ENCODE measurements at places on chromosomes 12 and 14.

GRCh38 chr12:108237272-108237671 lies 101.8 kb downstream of the CMKLR1 start:
- DNase-seq: no peak

- DNase-seq: no peak
These were observed 146.4 kb upstream of the PRICKLE1 start for GRCh38 chr12:42735861-42736361.

DNA sequence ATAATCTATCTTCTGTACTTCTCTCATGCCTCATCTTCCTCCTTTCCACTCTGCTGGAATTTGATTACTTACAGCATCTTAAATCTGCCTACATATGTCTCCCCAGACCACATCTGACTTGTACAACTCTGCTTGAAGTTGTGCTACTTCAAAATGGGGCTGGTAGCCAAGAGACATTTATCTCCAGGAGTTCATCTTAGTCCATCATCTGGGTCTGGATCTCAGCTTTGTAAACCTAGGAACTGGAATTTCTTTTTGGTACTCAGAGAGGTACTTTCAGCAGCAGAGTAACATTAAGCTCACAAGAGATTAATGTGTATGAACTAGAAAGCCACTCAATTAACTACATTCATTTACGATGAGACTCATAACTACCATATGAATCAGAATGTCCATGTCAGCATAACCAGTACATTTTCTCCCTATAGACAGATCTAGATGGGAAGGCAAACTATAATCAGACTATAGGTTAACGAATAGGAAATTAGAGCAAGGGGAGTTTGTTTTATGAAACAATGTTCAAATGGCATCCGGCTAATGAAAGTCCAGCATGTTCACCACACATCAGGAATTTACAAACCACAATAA lies 178.8 kb downstream of the CEP128 start:
- no peak for DNase-seq

GRCh38 chr12:130953771-130954543 lies at the start of gene ADGRD1:
Gene ADGRD1, plus strand, starts transcription at chr12:130953907. Its CDS starts 559 bp downstream, at chr12:130954466.
- no peak for DNase-seq

DNA sequence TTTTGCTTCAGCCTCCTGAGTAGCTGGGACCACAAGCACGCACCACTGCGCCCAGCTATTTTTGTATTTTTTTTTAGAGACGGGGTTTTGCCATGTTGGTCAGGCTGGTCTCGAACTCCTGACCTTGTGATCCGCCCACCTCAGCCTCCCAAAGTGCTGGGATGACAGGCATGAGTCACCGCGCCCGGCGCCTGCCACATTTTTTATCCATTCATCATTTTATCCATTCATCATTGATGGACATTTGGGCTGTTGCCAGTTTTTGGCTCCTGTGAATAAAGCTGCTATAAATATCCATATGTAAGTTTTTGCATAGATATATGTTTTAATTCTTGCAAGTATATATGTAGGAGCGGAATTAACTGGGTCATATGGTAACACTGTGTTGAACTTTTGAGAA lies 79.5 kb downstream of the DAAM1 start:
- no peak for DNase-seq

- no peak for DNase-seq
These were observed 7.7 kb downstream of the RAPGEF3 start for GRCh38 chr12:47750916-47751470.

- DNase-seq: no peak
These were observed 51.4 kb downstream of the TMEM132C start for GRCh38 chr12:128318341-128318740.

DNA sequence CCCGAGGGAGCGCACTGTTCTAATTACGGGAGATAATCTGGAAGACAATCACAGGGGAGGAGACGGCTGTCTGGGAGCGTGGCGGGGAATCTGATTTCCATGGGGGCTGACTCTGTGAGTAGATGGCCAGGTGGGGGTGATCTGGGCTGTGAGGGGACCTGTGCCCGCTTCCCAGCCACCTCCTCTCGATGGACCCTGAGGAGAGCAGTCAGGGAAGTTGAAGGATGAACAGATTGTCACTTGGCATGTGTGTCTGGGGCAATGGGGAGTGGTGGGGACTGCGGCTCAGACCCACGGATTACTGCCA lies 22.6 kb downstream of the GALNT9 start:
- DNase-seq: no peak

GRCh38 chr12:3168223-3169221 lies 91.3 kb downstream of the TSPAN9 start:
- peak; percentile 32 for DNase-seq

- DNase-seq: no peak
These were observed 33.9 kb upstream of the VASH1 start for GRCh38 chr14:76727384-76727783.

- DNase-seq: peak; percentile 53
These were observed 62.6 kb downstream of the SEL1L start for GRCh38 chr14:81471062-81471461.

DNA sequence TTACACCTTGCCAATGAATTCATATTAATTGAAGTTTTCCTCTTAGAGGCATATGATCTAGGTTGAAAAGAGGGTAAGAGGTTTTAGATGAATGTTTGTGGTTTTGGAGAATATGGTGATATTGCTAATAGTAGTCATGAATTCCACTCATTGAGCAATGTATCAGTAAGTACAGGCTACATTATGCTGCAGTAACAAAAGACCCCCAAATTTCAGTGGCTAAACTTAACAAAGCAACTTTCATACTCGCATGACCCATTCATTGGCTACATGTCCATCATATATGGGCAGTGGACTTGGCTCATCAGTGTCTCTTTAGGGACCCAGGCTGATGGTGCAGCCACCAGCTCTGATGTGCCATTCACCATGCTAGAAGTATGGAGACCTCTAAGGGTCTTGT lies 196.6 kb upstream of the MYL2 start:
- no peak for DNase-seq

GRCh38 chr14:100972118-100972897 lies 68.8 kb upstream of the RTL1 start:
- DNase-seq: no peak

GRCh38 chr12:96570579-96570978 lies 81.2 kb downstream of the CFAP54 start:
- no peak for DNase-seq

GRCh38 chr12:66367015-66367667 lies 64.8 kb downstream of the HELB start:
- DNase-seq: no peak

- DNase-seq: no peak
These were observed 131.9 kb upstream of the CAND1 start for GRCh38 chr12:67137256-67137655.

- no peak for DNase-seq
These were observed 11.7 kb upstream of the CACNA2D4 start for GRCh38 chr12:1929985-1930802.

GRCh38 chr14:89371585-89372511 lies 45.2 kb downstream of the FOXN3 start:
- no peak for DNase-seq

DNA sequence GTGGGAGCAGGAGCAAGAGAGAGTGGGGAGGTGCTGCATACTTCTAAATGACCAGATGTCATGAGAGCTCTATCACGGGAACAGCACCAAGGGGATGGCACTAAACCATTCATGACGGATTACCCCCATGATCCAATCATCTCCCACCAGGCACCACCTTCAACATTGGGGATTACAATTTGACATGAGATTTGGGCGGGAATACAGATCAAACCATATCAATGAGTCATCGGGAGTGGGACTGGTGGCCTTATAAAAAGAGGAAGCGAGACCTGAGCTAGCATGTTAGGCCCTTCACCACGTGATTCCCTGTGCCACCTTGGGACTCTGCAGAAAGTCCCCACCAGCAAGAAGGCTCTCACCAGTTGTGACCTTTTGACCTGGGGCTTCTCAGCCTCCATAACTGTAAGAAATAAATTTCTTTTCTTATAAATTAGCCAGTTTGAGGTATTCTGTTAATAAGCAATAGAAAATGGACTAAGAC lies 28.7 kb downstream of the COX8C start:
- peak; percentile 47 for DNase-seq

DNA sequence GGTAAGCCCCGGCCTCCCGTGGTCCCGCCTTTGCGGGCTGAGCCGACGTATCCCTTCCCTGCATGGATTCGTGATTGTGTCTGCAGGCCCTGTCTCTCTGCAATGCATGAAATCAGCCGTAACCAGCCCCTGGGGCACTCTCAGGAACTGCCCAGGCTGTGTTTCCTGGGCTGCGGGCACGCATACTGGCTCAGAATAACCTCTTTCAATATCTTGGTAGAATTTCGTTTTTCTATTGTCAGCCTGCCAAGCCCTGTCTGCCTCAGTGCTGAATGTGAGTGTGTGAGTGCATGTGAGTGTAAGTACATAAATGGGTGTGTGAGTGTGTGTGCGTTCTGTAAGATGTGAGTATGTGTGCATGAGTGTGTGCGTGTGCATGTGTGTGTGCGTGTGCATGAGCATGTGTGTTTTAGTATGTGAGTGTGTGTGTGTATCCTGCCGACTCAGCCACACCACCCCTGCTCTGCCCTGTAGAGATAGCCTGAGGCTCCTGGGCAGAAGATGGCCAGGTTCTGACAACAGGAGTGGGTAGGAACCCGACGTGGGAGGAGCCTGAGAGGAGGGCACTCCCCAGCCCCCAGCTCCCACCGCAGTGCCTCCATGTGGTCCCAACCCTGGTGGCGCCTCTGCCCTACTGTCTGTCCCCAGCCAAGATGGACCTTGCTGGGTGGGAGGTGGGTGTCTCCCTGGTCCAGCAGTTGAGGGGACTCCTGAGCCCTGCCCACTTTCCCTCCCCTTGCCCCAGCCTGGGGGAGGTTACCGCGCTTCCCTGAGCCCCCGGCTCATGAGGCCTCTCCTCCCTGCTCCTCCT lies 268.8 kb downstream of the ADGRD1 start:
- peak; percentile 50 for DNase-seq

GRCh38 chr12:45553204-45553603 lies 176.3 kb upstream of the ARID2 start:
- no peak for DNase-seq

DNA sequence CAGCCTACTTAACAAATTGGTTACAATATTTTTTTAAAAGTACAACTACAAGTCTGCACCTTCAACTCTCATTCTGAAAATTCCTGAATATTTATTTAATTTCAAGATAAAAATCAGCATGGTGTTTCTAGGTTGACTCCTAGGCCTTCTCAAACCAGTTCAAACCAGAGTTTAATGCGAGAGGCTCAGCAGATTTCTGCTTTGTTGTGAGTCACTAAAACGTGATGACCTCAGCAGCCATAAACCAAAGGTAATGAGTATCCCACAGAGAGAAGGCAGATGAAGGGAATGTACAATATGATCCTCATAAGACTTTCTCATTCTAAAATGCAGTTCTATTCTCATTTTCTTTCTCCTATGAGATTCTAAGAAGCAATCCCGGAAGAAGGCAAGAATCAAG lies 1.5 kb downstream of the PRDM4 start:
- DNase-seq: no peak

GRCh38 chr12:124745465-124745890 lies 118.2 kb downstream of the SCARB1 start:
- DNase-seq: no peak

- no peak for DNase-seq
These were observed 1927.9 kb upstream of the SEL1L start for GRCh38 chr14:83461521-83461920.

DNA sequence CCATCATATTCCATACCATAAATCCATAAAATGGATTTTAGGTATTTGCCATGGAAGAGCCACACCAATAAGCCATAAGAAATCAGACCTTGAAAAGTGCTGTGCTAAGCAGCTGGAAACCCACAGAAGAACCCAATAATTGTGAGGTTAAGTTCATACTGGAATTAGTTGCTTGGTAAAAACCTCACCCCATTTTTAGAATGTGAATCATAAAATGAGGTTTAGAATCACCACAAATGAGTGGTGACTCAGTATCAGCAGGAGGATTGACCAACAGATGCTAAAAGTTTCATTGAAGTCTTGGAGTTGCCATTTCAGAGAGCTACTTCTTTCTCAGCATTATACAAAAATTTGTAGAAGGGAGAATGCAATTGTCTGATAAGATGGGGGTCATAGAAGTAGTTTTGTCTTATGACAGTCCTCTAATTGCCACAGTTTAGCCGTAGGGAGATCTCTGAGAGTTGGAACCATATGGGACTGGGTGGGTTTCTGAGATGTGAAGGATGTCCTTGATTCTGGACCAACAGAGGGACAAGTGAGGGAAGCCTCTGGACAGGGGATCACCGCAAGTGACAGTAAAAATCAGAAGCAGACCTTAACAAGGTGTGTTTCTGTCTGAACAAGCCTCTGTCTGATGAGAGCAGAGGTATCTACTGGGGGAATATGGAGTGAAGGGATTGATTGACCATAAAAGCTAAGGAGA lies 1.4 kb upstream of the STON2 start:
- DNase-seq: peak; percentile 7

DNA sequence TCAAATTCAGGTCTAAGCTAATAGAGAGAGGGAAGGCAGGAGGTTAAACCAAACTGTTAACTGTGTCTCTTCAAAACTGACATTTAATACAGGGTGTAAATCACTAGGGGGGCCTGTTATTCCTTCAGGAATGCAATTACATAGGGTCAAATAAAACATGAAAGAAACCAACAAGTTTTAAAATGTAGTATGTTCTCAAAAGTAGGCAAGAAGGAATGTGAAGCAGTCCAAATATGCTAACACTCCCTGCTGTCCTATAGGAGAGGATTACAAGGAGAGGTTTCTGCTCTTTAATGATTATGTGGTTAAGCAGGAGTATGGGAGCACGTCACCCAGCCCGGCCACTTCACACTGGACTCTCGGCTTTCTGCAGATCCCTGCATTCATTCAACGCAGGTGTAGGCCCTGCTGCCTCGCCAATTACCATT lies 42.5 kb upstream of the BMP4 start:
- DNase-seq: no peak

- no peak for DNase-seq
These were observed 187.5 kb upstream of the EEA1 start for GRCh38 chr12:93116632-93117031.

GRCh38 chr14:23052671-23053070 lies 4.6 kb downstream of the CDH24 start:
- no peak for DNase-seq

- DNase-seq: no peak
These were observed 11.0 kb downstream of the DLST start for GRCh38 chr14:74892745-74893144.

DNA sequence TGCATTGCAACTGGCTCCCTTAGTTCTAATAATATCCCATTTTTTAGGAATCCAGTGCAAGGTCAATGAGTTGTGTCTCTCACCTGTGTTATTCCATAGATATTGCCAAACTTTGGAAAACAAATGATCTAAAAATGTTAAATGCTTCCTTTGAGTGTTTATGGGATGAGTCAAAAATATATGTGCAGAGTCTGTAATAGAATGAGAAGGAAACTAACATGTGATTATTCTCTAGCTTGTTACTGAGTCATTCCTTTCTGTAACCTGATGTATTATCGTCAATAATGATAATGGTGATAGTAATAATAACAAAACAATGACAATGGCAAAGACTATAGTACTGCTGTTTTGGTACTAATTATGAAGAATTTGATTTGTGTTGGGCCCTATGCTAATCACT lies 11.5 kb downstream of the ACSS3 start:
- no peak for DNase-seq

GRCh38 chr14:95189367-95190132 lies 32.2 kb upstream of the DICER1 start:
- DNase-seq: no peak

- DNase-seq: no peak
These were observed 153.6 kb upstream of the FKBP4 start for GRCh38 chr12:2641207-2641606.

All from GM06990 (cell line).